ENCODE measurements at places on chromosomes 5 and 9.

- DNase-seq = no peak
Observed at GRCh38 chr5:55481293-55481855, 53.4 kb downstream of the PLPP1 start.

DNA sequence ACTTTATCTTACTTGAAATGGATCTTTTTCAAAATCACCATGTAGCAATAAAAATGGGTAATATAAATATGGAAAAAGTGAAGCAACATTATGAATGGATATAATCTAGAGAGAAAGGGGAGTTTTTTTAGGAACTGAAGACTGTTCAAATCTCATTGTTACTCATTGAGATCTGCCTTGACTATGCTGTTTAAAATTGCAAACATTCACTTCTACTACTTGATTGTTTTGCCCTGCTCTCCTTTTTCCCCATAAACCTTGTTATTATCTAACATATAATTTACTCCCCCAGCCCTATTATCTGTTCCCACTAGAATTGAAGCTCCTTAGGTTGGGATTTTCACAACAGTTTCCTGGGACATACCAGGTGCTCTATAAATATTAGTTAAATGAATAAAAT lies 22.0 kb downstream of the PAM start:
- DNase-seq = no peak

- no peak for DNase-seq
Observed at GRCh38 chr5:134255418-134256150, 29.7 kb upstream of the PPP2CA start.

- DNase-seq = no peak
Observed at GRCh38 chr5:1187950-1188334, 13.5 kb upstream of the SLC6A19 start.

DNA sequence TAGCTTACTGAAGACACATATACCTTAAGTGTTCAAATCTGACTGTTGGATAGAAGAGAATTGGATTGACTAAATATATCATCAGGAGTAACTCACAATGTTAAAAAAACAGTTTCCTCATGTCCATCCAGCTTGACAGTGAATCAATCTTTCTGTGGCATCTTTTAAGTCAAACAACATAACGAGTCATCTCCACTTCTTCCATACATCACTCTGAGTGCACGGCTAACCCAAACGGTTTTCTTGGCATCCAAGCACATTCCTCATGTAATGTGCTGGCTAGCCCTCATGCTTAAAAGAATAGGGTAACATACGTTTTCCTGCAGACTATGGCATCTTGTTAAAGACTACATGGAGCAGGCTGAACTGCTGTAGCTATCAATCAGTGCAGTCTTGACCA lies 291.5 kb upstream of the TRPC7 start:
- DNase-seq = no peak

All from substantia nigra (tissue), 51 donors.